ENCODE measurements at places on chromosomes 11 and 22.

GRCh38 chr11:2308713-2309112, 6.9 kb downstream of the TSPAN32 start:
- no peak for DNase-seq

DNA sequence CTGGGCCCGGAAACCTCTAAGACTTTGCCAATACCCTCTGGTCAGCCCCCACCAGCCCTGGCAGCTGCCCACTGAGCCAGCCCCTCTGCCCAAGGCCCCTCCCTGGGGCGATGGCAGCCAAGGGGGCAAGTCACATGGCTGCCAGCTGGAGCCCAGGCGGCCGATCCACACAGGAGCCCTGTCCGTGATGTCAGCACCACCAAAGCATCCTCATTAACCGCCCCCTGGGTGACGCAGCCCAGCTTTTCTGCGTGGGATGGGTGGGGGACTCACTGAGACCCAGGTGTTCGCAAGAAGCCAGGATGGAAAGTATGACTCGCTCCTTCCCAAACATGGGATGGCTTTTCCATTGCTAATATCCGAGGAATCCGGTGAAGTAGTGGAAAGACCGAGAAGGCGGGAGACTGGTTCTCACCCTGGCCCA, 46.6 kb upstream of the WNT7B start:
- DNase-seq: no peak

DNA sequence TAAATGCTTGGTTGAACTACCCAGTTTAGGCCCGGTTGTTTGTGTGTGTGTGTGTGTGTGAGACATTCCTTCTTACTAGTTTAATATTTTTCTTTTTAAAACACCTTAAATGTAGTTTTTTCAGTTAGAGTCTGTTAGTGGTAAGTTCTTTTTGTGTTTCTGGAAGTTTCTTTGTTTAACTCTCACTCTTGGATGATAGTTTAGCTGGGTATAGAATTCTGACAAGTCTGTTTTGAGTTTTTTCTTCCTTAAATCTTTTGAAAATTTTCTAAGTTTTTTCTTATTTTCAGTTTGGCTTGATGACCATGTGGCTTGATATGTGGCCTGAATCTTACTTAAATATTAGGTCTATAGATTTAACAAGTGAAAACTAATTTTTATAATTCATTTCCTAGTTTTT, 60.1 kb downstream of the PDE3B start:
- no peak for DNase-seq

- peak; percentile 30 for DNase-seq
These were observed 367.6 kb downstream of the ETS1 start for GRCh38 chr11:128219731-128220120.

DNA sequence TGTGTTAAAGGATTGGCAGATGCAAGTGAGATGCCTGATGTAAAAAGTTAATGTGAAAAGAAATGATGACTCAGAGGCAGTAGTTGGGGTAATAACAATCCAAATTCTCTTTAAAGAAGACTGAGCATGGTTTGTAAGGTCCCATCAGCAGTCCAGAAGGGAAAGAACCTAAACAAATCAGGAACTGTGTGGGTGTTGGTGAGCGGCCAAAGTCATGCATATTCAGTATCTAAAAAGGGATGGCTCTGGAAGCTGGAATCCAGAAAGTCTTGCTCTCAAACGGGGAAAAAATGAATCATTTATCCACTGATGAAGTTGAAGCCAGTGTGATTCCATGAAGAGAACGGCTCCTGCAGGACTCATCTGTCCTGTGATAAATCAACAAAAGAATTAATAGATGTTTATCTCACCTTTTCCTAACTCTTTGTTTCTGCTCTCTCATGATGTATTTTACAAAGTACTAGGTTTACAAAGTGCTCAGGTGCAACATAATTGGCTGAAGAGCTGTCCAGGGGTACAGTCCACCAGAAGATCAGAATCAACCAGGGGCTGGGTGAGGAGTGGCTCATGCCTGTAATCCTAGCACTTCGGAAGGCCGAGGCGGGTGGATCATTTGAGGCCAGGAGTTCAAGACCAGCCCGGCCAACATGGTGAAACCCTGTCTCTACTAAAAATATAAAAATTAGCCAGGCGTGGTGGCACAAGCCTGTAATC, 20.5 kb upstream of the SORL1-AS1 start:
- DNase-seq: peak; percentile 88
